Caco-2 (cell line): ENCODE measurements at places on chromosomes 1 and 21. TPM values are rescaled to one million over a fixed set of nuclear protein-coding genes. Genes with fewer than 3 reads are reported as not detected.

- no peak overlapping the region for H3K27ac ChIP-seq
- DNase-seq = no peak
- no peak overlapping the region for H3K4me3 ChIP-seq
- no peaks in the 10 kb centered on the region for H3K4me1 ChIP-seq
- no peaks in the 10 kb centered on the region for H3K27me3 ChIP-seq
- H3K36me3 ChIP-seq = no peaks in the 10 kb centered on the region
Observed at GRCh38 chr1:79100385-79100784, 93.9 kb upstream of the ADGRL4 start.

GRCh38 chr1:59055908-59056719 lies 240.8 kb upstream of the FGGY start:
- no peaks in the 10 kb centered on the region for H3K4me1 ChIP-seq
- no peaks in the 10 kb centered on the region for H3K27me3 ChIP-seq
- H3K36me3 ChIP-seq = no peaks in the 10 kb centered on the region
- H3K27ac ChIP-seq = no peak overlapping the region
- DNase-seq = no peak

DNA sequence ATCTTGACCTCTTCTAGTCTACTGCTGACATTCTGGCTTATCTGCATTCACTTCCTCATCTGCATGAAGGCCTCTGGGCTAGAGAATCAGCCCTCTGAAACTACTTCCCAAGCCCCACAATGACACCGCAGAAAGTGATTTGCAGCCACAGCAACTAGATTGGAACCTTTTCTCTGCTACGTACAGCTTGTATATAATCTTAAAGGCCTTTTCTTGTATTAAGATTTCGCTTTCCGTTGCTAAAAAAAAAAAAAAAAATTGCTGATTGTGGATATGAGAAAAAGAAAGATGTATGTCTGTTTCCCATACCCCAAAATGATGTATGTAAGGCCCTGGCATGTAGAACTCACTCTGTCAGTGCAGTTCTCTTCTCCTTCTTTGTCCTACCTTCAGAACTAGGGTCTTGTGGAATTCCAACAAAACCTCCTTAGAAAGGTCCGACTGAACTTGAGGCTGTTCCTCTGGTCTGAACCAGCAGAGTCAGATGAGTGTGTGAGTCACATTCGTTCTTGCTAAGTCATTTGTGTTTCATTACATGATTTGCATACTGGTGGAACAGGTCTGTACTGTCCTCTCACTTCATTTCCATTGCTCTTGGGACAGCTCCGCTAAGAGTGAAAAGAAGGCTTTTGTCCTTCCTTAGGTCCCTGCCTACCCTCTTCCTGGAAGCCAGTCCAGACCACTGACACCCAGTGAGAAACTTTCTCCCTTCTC lies 62.7 kb downstream of the PLPP3 start:
- H3K4me1 ChIP-seq = peaks cover 39% of the 10 kb centered on the region
- no peak overlapping the region for H3K4me3 ChIP-seq
- no peaks in the 10 kb centered on the region for H3K27me3 ChIP-seq
- H3K27ac ChIP-seq = peak overlapping the region; percentile 42
- peak; percentile 70 for DNase-seq

DNA sequence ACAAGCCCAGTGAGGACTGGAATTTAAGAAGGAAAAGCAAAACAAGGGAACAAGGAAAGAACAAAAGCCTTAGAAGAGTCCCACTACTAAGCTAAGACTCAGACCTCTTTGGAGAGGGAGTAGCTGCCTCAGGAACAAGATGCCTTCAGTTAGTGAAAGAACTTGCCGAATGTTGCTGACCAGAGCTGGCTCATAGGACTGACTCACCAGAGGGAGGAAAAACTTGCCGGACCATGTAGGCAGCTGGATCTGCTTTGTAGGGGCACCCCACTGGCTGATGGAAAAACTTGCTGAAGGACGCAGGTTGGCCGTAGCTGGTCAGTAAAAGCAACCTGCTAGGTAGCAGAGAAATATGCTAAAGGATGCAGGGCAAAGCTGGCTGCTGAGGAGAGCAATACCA lies 15.3 kb upstream of the ZSWIM5 start:
- H3K27me3 ChIP-seq = no peaks in the 10 kb centered on the region
- no peak for DNase-seq
- H3K36me3 ChIP-seq = no peaks in the 10 kb centered on the region
- no peak overlapping the region for H3K27ac ChIP-seq
- no peaks in the 10 kb centered on the region for H3K4me1 ChIP-seq

DNA sequence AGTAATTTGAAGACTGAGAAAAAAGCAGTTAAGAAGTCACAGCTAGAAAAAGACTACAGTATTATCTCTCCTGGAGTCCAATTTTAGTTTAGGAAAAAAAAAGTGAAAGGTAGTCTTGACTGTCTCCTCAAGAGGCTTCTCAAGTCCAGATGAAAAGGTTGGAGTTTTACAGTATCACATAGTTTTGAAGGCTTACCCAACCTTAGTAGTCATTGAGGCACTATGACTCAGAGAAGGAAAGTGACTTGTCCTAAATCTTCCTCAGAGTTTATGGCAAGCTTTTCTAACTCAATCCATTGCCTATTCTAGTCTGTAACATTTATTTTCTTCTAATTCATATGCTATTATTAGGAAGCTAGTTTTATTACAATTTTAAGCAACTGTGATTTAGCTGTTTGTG lies 174.9 kb downstream of the DPYD start:
- H3K27me3 ChIP-seq = no peaks in the 10 kb centered on the region
- H3K27ac ChIP-seq = no peak overlapping the region
- DNase-seq = no peak
- H3K4me1 ChIP-seq = no peaks in the 10 kb centered on the region
- no peaks in the 10 kb centered on the region for H3K36me3 ChIP-seq
- no peak overlapping the region for H3K4me3 ChIP-seq

GRCh38 chr1:183472488-183473216 lies at the start of gene SMG7:
TSS of gene SMG7 (plus strand) at chr1:183472499. CDS start at chr1:183472621, 122 bp downstream.
- peak within 1 kb of the TSS; percentile 100 for H3K27ac ChIP-seq
- H3K36me3 ChIP-seq = no peaks in the 10 kb centered on the region; the same call in 1 of the 2 replicates
- peak; percentile 44 for DNase-seq
- H3K4me1 ChIP-seq = peaks cover 9% of the 10 kb centered on the region; the same call in 1 of the 2 replicates

DNA sequence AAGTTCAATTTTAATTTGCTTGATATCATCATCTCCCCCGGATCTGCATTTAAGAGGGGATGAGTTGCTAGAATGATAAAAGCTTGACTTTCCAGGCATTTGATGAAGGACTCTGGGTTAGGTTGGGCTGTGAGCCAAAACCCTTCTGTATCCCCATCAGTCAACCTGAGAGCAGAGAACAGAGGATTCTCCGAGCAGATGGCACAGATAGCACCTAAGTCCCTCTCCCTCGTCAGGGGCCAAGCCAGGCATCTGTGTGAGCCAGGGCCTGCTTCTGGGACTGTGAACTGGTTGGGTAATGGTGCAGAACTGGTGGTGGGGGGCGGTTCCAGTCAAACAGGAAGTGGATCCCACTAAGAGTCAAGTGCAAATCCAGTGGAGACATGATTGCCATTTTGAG lies 205.8 kb downstream of the TNR start:
- no peaks in the 10 kb centered on the region; the same call in none of the 2 replicates for H3K27me3 ChIP-seq
- H3K27ac ChIP-seq = no peak overlapping the region
- no peak overlapping the region for H3K4me3 ChIP-seq
- no peaks in the 10 kb centered on the region for H3K4me1 ChIP-seq
- DNase-seq = no peak
- no peaks in the 10 kb centered on the region for H3K36me3 ChIP-seq

DNA sequence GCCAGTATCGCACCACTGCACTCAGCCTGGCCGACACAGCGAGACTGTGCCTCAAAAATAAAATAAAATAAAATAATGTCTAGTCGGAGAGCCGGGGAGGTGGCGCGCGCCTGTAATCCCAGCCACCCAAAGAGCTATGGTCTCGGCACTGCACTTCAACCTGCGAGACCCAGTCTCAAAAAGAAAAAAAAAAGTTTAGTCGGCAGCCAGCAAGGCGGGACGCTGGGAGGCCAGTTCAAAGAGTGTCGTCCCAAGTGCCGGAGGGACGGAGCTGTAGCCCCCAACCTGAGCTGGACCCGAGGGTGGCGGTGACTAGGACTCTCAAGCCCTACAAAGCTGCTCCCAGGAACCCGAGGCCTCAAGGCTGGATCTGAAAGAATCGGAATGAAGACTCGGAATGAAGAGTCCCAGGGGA lies 632 bp upstream of the FALEC start:
- no peaks in the 10 kb centered on the region for H3K27me3 ChIP-seq
- peak overlapping the region; percentile 86 for H3K27ac ChIP-seq
- peaks cover 7% of the 10 kb centered on the region; the same call in 1 of the 2 replicates for H3K4me1 ChIP-seq
- H3K36me3 ChIP-seq = no peaks in the 10 kb centered on the region
- peak overlapping the region; percentile 77 for H3K4me3 ChIP-seq

- H3K4me3 ChIP-seq = no peak overlapping the region
- H3K36me3 ChIP-seq = no peaks in the 10 kb centered on the region
- H3K27me3 ChIP-seq = no peaks in the 10 kb centered on the region
Observed at GRCh38 chr1:23475134-23475628, 8.8 kb downstream of the ASAP3 start.

- 0 out of 2 replicates have a peak, but pooled peaks cover under 1% of the 10 kb centered on the region for H3K4me1 ChIP-seq
- no peaks in the 10 kb centered on the region for H3K27me3 ChIP-seq
- no peak overlapping the region for H3K27ac ChIP-seq
- no peaks in the 10 kb centered on the region for H3K36me3 ChIP-seq
Observed at GRCh38 chr1:101242324-101243050, 5.7 kb downstream of the S1PR1 start.

- H3K4me1 ChIP-seq = peaks cover 5% of the 10 kb centered on the region; the same call in 1 of the 2 replicates
- H3K36me3 ChIP-seq = no peaks in the 10 kb centered on the region
- H3K4me3 ChIP-seq = no peak overlapping the region
- no peak for DNase-seq
Observed at GRCh38 chr1:193062698-193063463, 3.5 kb downstream of the RO60 start.

GRCh38 chr21:15250384-15250783 lies 185.6 kb upstream of the NRIP1 start:
- no peaks in the 10 kb centered on the region for H3K4me1 ChIP-seq
- H3K27ac ChIP-seq = no peak overlapping the region
- no peak overlapping the region for H3K4me3 ChIP-seq

GRCh38 chr1:96256130-96256790 lies 465.3 kb upstream of the PTBP2 start:
- no peaks in the 10 kb centered on the region for H3K4me1 ChIP-seq
- H3K4me3 ChIP-seq = no peak overlapping the region
- H3K27ac ChIP-seq = no peak overlapping the region
- H3K27me3 ChIP-seq = no peaks in the 10 kb centered on the region

DNA sequence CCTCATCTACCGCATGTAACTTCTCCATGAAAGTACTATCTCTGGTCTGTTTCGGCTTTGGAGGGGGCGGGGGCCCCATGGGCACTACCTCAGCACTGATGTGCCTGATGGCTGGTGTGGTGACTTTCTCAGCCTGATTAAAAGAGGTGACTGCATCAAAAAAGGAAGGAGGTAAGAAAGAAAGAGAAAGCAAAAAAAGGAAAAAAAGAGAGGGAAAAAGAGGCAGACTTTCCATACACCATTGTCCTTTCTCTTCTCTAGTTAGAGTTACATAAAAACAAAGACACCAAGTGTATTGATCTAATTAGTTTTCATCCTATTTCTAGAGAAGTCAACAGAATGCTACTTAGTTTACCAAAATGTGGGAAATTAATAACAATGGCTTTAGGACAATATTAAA lies 43.3 kb downstream of the GON4L start:
- H3K27me3 ChIP-seq = no peaks in the 10 kb centered on the region
- no peaks in the 10 kb centered on the region for H3K4me1 ChIP-seq
- H3K27ac ChIP-seq = no peak overlapping the region
- DNase-seq = no peak

GRCh38 chr1:204502241-204502640 lies 7.6 kb upstream of the PIK3C2B start:
- no peaks in the 10 kb centered on the region for H3K36me3 ChIP-seq
- H3K4me3 ChIP-seq = no peak overlapping the region
- H3K27ac ChIP-seq = no peak overlapping the region
- no peaks in the 10 kb centered on the region for H3K27me3 ChIP-seq
- no peaks in the 10 kb centered on the region for H3K4me1 ChIP-seq
- no peak for DNase-seq

DNA sequence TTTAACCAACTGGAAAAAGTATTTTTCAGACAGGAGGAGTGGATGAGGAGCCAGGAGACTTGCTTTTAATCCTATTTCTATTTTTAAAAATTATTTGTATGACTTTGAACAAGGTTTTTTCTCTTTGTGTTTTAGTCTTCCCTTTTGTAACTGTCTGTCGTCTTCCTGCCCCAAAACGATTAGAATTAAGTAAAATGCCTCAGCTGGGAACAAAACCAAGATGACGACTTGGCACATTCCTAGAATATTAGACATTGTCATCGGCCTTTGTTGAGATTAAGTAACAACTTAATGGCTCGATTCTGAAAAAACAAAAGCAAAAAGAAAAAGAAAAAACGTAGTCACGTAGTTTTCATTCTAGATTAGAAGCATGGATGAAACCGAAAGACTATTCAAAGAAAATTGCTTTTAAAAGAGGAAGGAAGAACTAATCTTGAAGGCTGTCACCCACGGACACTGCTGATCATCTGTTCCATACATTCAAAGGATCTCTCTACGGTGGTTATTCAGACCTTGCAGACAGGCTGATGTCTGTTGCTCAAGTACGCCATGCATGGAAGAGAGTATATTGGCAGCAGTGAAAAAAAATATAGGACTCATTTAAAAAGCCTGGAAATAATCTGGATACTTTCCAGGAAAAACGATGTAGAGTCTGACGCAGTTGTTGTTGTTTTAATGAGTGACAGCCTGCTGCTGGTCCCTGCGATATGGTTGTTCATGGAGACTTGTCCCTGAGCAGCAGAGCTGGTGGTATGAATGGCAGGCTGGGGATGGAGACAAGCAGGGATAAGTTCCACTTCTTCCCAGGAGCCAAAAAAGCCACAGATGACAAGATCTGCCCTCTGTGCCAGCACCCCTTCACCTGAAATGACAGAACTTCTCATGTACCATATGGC lies 16.8 kb downstream of the GNG4 start:
- no peak overlapping the region for H3K27ac ChIP-seq
- no peaks in the 10 kb centered on the region for H3K4me1 ChIP-seq
- no peaks in the 10 kb centered on the region for H3K27me3 ChIP-seq
- H3K4me3 ChIP-seq = no peak overlapping the region
- DNase-seq = no peak

GRCh38 chr1:154478013-154478412 lies 24.0 kb upstream of the TDRD10 start:
- H3K27ac ChIP-seq = no peak overlapping the region
- no peak overlapping the region for H3K4me3 ChIP-seq
- no peaks in the 10 kb centered on the region for H3K36me3 ChIP-seq
- no peak for DNase-seq

- no peaks in the 10 kb centered on the region for H3K27me3 ChIP-seq
- DNase-seq = no peak
- no peak overlapping the region for H3K27ac ChIP-seq
- H3K36me3 ChIP-seq = no peaks in the 10 kb centered on the region
Observed at GRCh38 chr1:2641381-2642130, 8.7 kb upstream of the MMEL1 start.

- DNase-seq = peak; percentile 58
- no peaks in the 10 kb centered on the region for H3K36me3 ChIP-seq
- H3K4me1 ChIP-seq = 0 out of 2 replicates have a peak, but pooled peaks cover 6% of the 10 kb centered on the region
- H3K4me3 ChIP-seq = no peak overlapping the region
Observed at GRCh38 chr1:225318706-225319575, 108.9 kb downstream of the LBR start.

TMEM54 gene
- 48.1 and 50.1 TPM in 2 replicates for total RNA-seq

GBP4 gene
- total RNA-seq = not detected in 2 replicates

CDCA8 gene
- total RNA-seq = 35.4 and 37.0 TPM in 2 replicates

WNT9A gene
- 0.32 and 0.68 TPM in 2 replicates for total RNA-seq

GPR89B gene
- total RNA-seq = 27.5 and 29.5 TPM in 2 replicates

DENND1B gene
- 9.4 and 9.6 TPM in 2 replicates for total RNA-seq

TLCD4 gene
- 14.1 TPM in 2 replicates for total RNA-seq

NTRK1 gene
- not detected in 2 replicates for total RNA-seq

GPR25 gene
- not detected in 2 replicates for total RNA-seq

KRTAP11-1 gene
- not detected in 2 replicates for total RNA-seq

TRIM17 gene
- total RNA-seq = 4.0 and 4.5 TPM in 2 replicates

OR2L8 gene
- total RNA-seq = not detected in 2 replicates

LCE1E gene
- not detected in 2 replicates for total RNA-seq

TAL1 gene
- 12.2 and 15.2 TPM in 2 replicates for total RNA-seq

MAN1C1 gene
- total RNA-seq = 2.7 and 3.5 TPM in 2 replicates

CCDC30 gene
- 1.3 and 1.4 TPM in 2 replicates for total RNA-seq
